ENCODE measurements at places on chromosomes 2 and 18.

GRCh38 chr18:23134780-23135549 is at the start of gene CABLES1:
Gene CABLES1, plus strand, starts transcription at chr18:23135485. Its CDS starts 278 bp downstream, at chr18:23135763.
- DNase-seq: no peak

DNA sequence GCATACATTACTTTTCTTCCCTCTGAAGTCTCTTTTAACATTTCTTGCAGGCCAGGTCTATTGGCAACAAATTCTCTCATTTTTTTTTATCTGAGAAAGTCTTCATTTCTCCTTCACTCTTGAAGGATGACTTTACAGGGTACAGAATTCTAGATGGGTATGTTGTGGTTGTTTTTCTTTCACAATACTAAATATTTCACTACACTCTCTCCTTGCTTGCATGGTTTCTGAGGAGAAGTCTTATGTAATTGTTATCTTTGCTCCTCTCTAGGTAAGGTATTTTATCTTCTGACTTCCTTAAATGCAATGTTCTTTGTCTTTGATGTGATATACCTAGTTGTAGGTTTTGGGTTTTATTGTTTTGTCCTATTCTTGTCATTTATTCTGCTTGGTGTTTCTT is 371.1 kb downstream of the FIGN start:
- no peak for DNase-seq

DNA sequence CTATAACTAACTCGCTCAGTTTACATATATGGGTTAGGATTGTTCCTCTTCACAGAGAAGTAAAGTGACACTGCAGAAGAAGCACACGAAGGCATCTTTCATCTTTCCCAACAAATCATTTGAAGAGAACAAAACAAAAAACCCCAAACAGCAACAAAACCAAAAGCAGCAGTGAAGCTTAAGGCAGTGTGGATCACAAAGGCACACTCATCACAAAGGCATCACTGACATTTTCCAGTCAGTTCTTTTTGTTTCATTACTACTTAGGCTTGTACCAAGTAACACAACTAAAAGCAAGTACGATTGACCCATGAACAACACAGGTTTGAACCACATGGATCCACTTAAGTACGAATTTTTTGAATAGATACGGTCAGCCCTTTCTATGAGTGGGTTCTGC is 75.7 kb downstream of the RNF152 start:
- no peak for DNase-seq

DNA sequence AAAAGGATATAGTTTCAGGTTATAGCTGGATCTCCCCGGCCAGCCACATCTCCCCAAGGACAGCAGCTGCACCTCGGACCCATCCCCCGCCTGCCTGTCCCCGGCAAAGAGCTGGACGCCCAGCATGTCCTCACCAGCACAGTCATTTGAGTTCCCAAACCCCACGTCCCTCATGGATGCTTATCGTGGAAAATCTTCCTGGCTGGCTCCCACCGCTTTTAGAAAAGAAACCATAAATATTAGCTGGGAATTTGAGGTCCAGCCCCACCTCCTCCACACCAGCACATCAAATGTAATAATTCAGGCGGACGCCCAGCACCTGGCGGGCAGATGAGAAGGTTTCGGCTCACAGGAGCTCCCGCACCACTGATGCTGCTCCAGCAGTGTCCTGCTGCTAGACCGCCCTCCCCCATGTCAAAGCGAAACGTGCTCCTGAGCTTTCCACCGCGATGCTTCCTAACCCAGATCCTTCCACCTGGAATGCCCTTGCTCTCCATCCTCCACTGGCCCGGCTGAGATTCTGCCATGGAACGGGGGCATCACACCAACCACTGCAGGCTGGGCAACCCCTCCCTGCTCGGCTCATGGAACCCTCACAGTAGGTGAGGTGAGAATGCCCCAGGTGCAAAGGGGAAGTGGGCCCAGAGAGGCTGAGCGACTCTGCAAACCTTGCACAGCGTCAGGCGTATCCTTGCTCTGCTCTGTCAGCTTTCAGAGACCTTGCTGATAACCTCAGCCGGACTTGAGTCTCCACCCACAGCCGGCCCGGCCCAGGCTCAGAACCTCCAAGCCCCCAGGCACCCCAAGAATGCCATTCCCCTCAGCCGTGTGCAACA is 71.5 kb upstream of the GPC1 start:
- no peak for DNase-seq

DNA sequence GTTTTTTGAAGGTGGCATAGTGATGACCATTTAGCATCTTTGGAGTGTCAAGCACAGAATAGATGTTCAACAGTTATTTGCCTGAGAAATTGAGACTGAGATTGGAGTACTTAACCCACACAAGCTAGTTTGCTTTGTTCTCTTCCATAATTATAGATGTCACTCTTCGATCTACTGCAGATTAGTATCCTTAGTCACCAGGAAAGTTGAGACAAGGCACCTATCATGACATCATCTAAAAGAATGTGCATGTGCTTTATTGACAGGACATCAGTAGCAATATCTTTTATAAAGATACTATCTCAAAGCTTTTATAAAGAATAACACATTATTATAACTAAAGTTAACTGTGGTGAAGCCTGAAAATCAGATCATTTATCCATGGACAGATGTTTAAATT is 6.4 kb downstream of the VRK2 start:
- no peak for DNase-seq

- no peak for DNase-seq
Observed at GRCh38 chr2:32427672-32428610, 71.1 kb downstream of the BIRC6 start.

GRCh38 chr18:13502585-13502984 is 223.8 kb downstream of the FAM210A start:
- DNase-seq: no peak

GRCh38 chr2:204794624-204795023 is 249.3 kb downstream of the PARD3B start:
- no peak for DNase-seq

DNA sequence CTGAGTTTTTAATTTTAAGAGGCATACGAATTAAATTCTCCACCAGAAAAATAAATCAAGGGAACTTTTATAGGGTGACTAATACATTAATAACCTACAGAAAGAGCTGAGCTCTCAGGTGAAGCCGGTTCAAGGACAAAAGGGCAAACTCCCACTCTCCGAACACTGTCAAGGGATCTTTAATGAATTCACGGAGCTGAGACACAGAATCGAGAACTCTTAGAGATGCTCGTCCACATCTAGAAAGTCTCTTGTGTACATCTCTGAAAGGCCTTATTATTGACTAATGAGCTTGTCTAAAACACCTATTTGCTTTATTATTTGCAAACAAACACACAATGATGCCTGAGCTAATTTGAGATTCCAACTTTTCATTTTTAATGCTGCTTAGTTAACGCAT is 33.3 kb upstream of the PIK3C3 start:
- no peak for DNase-seq

GRCh38 chr18:56660655-56661054 is 9.5 kb downstream of the WDR7 start:
- DNase-seq: no peak

DNA sequence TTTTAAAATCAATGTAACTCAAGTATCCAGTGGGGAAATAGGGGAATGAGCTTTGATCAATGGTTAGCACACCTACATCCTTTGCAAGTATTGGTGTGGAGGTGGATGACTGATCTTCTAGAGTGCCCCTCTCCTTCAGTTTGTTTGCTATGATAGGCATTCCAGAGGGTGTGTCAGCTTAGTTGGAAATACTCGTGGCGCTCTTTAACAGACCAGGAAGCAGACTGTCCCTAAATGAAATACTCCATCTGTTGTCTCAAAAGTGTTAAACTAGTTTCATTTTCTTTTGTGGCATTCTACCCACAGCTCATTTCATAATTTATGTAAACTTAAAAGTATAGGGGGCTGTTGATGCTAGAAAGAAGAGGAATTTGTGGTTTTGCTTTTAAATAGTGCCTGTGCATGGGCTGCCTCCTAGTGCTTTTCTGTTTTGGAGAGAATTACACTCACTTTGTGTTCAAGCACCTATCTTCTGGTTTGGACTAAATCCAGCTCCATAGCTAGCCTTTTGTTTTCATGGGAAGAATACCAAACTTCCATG is 66.2 kb downstream of the STAT1 start:
- DNase-seq: no peak

- no peak for DNase-seq
Observed at GRCh38 chr2:105394951-105395611, 3.8 kb downstream of the FHL2 start.

DNA sequence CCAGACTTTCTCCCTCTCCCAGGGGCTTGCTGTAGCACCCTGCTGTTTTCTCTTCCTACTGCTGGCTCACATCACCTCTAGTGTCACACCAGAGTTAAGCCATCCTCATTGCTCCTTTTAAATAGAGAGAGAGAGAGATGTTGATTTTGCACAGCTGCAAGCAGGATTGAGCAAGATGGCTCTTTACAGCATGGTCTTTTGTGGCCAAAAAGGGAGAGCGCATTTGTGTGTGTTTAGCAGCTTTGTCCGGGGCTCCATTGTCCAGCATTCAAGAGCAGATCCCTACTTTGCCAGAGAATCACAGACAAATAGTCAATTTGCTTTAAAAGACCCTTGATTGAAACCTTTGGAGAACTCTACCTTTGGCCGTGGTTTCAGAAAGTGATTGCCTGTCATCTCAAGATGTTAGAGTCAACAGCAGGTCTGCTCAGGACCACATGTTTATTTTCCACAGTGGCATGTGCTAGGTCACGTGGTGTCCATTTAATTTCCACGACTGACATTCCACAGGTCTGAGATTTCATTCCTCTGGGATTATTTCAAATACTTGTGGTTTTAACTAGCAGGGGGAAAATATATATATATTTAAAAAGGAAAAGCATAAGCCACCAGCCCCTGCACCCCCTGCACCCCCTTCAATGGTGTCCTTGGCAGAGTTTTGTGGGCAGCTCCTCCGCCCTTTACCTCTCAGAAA is 359.9 kb upstream of the SLC14A2 start:
- no peak for DNase-seq

- DNase-seq: no peak
Observed at GRCh38 chr2:112004253-112004645, 50.8 kb upstream of the TMEM87B start.

- DNase-seq: no peak
Observed at GRCh38 chr2:69692424-69692823, 48.9 kb upstream of the AAK1 start.

- DNase-seq: no peak
Observed at GRCh38 chr2:120641366-120641771, 94.3 kb upstream of the GLI2 start.

GRCh38 chr2:214856137-214856536 is 46.7 kb upstream of the BARD1 start:
- no peak for DNase-seq

All from activated effector memory CD4-positive, alpha-beta T cell treated with Interleukin-2 at 50 U/mL for 16 hours (primary cell).